Large intestine (tissue), 12 donors: ENCODE measurements at places on chromosomes 16 and 17. TPM values are rescaled to one million over a fixed set of nuclear protein-coding genes. Genes with fewer than 3 reads are reported as not detected.

Gene SYNGR2
- polyA plus RNA-seq = 156 TPM

Gene MYH11
- 401 TPM for polyA plus RNA-seq

- no peak overlapping the region for H3K27ac ChIP-seq
- no peaks in the 10 kb centered on the region for H3K4me1 ChIP-seq
- no peak overlapping the region for H3K4me3 ChIP-seq
- DNase-seq = no peak
- no peaks in the 10 kb centered on the region for H3K27me3 ChIP-seq
- no peaks in the 10 kb centered on the region for H3K36me3 ChIP-seq
These were observed 180.5 kb upstream of the TOX3 start for GRCh38 chr16:52727441-52727840.

Gene KRT33A
- polyA plus RNA-seq = not detected

DNA sequence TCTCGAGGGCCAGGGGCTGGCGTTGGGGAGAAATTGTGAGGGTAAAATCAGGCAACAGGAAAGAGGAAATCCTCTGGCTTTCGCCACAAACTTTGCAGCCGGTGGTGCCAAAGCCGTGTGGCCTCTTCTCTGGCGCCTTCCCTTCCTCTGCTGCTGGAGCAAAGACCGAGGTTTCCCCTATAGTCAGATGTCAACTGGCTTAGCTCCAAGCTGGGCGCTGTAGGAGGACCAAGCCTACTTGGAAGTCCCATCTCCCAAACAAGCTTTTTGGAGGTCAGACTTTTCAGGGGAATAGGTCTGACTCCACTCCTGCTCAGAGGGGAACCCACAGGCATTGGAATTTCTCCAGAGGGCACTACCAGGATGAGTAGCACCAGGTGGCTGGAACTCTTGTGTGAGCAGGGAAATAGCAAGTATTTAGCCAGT, 5.0 kb downstream of the IGFBP4 start:
- peaks cover 3% of the 10 kb centered on the region for H3K36me3 ChIP-seq
- peak overlapping the region; percentile 21 for H3K27ac ChIP-seq
- no peak overlapping the region for H3K4me3 ChIP-seq
- peaks cover 10% of the 10 kb centered on the region for H3K27me3 ChIP-seq
- DNase-seq = no peak
- peaks cover 40% of the 10 kb centered on the region for H3K4me1 ChIP-seq

Gene CTRL
- polyA plus RNA-seq = 0.87 TPM

Gene KRTAP9-9
- not detected for polyA plus RNA-seq

Gene PLA2G10
- 1.2 TPM for polyA plus RNA-seq

Gene IRX3
- 0.28 TPM for polyA plus RNA-seq

Gene TNK1
- 7.4 TPM for polyA plus RNA-seq

- peaks cover 29% of the 10 kb centered on the region for H3K4me1 ChIP-seq
- DNase-seq = peak; percentile 66
- peaks cover 3% of the 10 kb centered on the region for H3K27me3 ChIP-seq
- H3K36me3 ChIP-seq = no peaks in the 10 kb centered on the region
These were observed at the start of gene CDH16 for GRCh38 chr16:66918803-66919568. TSS of gene CDH16 (minus strand) at chr16:66918885. CDS start at chr16:66918065, 820 bp downstream.

- H3K27ac ChIP-seq = peak overlapping the region; percentile 23
- peaks cover 15% of the 10 kb centered on the region for H3K4me1 ChIP-seq
- peaks cover 34% of the 10 kb centered on the region for H3K27me3 ChIP-seq
These were observed 25.7 kb downstream of the MRC2 start for GRCh38 chr17:62653002-62653825.

DNA sequence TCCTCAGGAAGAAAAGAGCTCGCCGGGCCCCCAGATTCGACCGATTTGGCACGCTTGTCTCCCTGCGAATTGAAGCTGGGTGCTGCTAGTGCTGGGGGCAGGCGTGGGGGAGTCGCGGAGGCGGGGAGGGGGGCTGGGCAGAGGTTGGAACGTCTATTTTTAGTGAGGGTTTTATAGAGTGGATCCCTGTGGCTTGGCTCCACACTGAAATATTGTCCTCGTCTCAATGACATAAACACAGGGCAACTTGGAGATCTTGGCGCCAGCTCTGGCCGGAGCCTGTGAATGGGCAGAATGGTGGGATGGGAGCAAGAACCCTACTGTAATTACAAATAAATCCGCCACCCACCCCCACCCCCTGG, 15.7 kb upstream of the NOG start:
- peaks cover 32% of the 10 kb centered on the region for H3K27me3 ChIP-seq
- no peaks in the 10 kb centered on the region for H3K4me1 ChIP-seq
- DNase-seq = no peak
- H3K27ac ChIP-seq = no peak overlapping the region
- H3K36me3 ChIP-seq = no peaks in the 10 kb centered on the region
- no peak overlapping the region for H3K4me3 ChIP-seq

Gene KRTAP4-6
- not detected for polyA plus RNA-seq

DNA sequence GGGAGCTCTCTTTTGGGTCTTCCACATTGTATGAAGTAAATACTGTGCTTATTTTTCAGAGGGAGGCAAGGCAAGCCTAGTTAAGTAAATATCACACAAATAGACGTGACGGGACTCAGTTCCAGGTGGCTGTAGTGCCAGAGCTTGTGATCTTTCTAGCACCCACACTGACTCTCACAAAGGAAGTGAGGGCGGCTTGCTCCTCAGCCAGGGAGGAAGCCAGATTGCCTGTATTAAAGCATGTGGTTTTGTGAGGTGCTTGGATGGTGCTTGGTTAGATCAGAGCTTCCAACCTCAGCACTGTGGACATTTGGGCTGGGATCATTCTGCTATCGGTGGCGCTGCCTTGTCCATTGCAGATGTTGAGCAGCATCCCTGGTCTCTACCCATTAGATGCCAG, 80.1 kb downstream of the VAT1L start:
- H3K27me3 ChIP-seq = no peaks in the 10 kb centered on the region
- H3K36me3 ChIP-seq = no peaks in the 10 kb centered on the region
- no peak for DNase-seq
- H3K4me3 ChIP-seq = no peak overlapping the region
- H3K4me1 ChIP-seq = no peaks in the 10 kb centered on the region
- no peak overlapping the region for H3K27ac ChIP-seq

- peak overlapping the region; percentile 97 for H3K4me3 ChIP-seq
- no peaks in the 10 kb centered on the region for H3K27me3 ChIP-seq
- H3K27ac ChIP-seq = peak overlapping the region; percentile 88
- H3K36me3 ChIP-seq = peaks cover 22% of the 10 kb centered on the region
- DNase-seq = no peak
- peaks cover 8% of the 10 kb centered on the region for H3K4me1 ChIP-seq
These were observed 537 bp downstream of the PALB2 start for GRCh38 chr16:23640615-23640930.

- no peaks in the 10 kb centered on the region for H3K36me3 ChIP-seq
- H3K4me3 ChIP-seq = no peak overlapping the region
- no peak overlapping the region for H3K27ac ChIP-seq
- no peaks in the 10 kb centered on the region for H3K4me1 ChIP-seq
- H3K27me3 ChIP-seq = no peaks in the 10 kb centered on the region
- no peak for DNase-seq
These were observed 207.9 kb downstream of the SNX29 start for GRCh38 chr16:12184419-12184917.

Gene ADORA2B
- polyA plus RNA-seq = 4.4 TPM

DNA sequence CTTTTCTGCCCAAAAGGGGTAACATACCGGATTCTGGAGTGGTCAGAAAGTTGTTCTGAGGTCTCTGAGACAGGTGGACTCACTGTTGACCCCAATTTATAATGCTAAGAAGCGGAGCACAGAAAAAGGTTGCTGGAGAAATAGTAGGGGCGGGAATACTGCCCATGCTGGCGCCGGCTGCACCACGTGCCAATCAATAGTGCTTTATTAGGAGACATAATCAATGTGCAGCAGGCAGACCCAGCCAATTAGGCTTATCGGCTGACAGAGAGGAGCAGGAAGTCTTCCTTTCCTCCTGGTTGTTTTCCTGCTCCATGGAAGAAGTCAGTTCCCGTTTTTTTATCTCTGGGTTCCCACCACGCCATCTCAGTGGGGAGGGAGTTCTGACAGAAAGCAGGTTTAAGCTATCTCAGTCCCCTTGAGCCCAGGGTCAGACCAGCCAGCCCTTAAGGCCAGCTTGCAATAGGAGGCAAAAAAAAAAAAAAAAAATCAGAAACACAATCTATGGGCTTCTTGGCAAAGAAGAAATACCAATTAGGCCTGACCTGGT, 68.2 kb upstream of the IRX6 start:
- H3K27me3 ChIP-seq = no peaks in the 10 kb centered on the region
- no peak for DNase-seq
- no peaks in the 10 kb centered on the region for H3K36me3 ChIP-seq
- H3K4me1 ChIP-seq = no peaks in the 10 kb centered on the region
- no peak overlapping the region for H3K27ac ChIP-seq

DNA sequence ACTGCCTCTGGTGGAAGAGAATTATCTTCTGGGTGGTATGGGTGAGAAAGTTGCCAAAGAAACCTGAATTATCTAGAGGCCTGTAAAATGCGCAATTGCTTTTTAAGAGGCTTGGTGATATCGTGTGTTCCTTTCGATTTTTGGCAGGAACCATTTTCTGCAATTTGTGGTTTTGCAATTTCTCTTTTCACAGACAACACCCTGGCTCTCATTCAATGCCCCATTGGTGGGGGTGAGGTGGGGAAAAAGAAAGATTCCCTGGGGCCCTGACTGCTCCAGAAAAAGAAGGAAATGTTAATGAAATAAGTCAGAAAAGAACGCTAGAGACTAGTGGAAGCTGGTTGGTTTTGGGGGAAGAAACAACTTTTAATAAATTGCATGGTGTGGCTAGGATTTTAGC, 77.4 kb downstream of the ANKFN1 start:
- H3K27ac ChIP-seq = no peak overlapping the region
- no peaks in the 10 kb centered on the region for H3K4me1 ChIP-seq
- H3K36me3 ChIP-seq = no peaks in the 10 kb centered on the region
- no peak overlapping the region for H3K4me3 ChIP-seq
- H3K27me3 ChIP-seq = no peaks in the 10 kb centered on the region

Gene GRAPL
- polyA plus RNA-seq = 3.4 TPM

GRCh38 chr16:81997738-81998137, 13.5 kb downstream of the SDR42E1 start:
- no peak overlapping the region for H3K4me3 ChIP-seq
- H3K4me1 ChIP-seq = peaks cover 4% of the 10 kb centered on the region
- peaks cover 38% of the 10 kb centered on the region for H3K36me3 ChIP-seq
- peak; percentile 40 for DNase-seq

DNA sequence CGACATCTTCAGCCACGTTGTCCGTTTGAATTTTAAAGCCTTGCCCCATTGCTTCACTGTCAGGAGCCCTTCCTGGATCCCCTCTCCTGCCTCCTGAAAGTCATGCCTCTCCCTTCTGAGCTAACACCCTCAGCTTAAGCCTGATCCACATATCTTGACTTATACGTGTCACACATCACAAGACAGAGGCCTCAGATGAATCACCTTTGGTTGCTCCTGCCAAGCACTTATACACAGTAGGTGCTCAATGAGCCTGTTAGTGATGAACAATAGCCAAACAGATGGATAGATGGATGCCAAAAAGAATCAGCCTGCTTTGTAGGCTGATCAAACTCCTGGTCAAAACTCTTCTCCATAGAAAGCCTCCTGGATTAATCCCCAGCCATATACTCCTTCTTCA, 31.8 kb downstream of the PITPNM3 start:
- DNase-seq = no peak
- H3K4me3 ChIP-seq = no peak overlapping the region
- no peaks in the 10 kb centered on the region for H3K4me1 ChIP-seq
- no peak overlapping the region for H3K27ac ChIP-seq

DNA sequence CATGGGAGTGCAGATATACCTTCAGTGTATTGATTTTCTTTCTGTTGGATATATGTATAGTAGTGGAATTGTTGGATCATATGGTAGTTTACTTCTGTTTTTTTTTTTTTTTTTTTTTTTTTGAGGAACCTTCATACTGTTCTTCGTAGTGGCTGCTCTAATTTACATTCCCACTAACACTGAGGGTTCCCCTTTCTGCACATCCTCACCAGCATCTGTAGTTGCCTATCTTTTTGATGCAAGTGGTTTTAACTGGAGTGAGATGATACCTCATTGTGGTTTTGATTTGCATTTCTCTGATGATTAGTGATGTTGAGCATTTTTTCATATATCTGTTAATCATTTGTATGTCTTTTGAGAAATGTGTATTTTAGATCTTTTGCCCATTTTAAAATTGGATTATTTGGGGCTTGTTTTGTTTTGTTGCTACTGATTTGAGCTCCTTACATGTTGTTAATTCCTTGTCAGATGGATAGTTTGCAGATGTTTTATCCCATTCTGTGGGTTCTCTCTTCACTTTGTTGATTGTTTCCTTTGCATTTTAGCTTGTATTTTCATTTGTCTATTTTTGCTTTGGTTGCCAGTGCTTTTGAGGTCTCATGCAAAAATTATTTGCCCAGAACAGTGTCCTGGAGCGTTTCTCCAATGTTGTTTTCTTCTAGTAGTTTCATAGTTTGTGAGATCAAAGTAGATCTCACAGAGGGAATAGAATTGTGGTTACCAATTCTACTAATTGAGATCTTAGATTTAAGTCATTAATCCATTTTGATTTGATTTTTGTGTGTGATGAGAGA, 25.0 kb upstream of the BCAS3 start:
- DNase-seq = no peak
- H3K36me3 ChIP-seq = peaks cover 34% of the 10 kb centered on the region
- no peaks in the 10 kb centered on the region for H3K27me3 ChIP-seq
- H3K27ac ChIP-seq = no peak overlapping the region
- H3K4me1 ChIP-seq = no peaks in the 10 kb centered on the region

DNA sequence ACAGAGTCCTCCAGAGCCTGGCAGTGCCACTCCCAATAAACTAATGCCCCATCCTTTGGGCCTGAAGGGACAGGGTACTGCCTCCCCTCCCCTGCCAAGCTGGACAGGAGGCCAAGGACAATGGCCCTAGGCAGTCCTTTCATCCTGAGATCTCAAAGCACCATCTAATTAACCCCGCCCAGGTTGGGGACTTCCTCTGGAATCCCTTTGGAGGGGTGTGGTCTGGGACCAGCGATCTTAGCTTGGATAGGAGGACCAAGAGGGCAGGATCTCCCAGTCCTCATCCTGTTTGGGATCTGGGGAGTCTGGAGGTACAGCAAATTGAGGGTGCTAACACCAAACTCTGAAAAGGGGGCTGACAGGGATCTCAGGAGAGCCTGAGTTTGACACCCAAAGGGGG, 18.2 kb upstream of the SP6 start:
- no peak overlapping the region for H3K4me3 ChIP-seq
- H3K27me3 ChIP-seq = peaks cover 45% of the 10 kb centered on the region
- no peak overlapping the region for H3K27ac ChIP-seq
- no peak for DNase-seq
- H3K4me1 ChIP-seq = peaks cover 18% of the 10 kb centered on the region
- H3K36me3 ChIP-seq = no peaks in the 10 kb centered on the region

GRCh38 chr16:58048494-58049231, 23.1 kb downstream of the MMP15 start:
- DNase-seq = no peak
- no peak overlapping the region for H3K27ac ChIP-seq
- H3K36me3 ChIP-seq = peaks cover 21% of the 10 kb centered on the region
- peaks cover 3% of the 10 kb centered on the region for H3K4me1 ChIP-seq

DNA sequence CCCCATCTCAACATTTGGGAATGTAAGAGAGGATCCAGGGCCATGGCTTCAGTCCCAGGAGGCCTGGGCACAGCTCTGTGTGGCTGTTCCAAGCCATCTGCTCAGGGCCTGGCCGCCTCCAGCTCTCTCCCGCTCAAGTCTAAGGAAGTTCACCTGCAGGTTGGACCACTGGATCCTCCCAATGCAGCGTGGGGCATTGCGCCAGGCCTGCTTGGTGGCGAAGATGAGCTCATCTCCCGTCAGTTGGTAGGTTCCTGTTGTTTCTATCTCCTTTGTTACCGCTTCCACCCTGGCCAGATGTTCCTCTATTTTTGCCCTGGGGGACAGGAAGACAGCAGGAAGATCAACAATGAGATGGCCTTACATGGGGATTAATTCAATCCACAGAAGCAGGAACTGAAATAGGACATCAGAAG, 17.5 kb downstream of the NOS2 start:
- DNase-seq = no peak
- no peaks in the 10 kb centered on the region for H3K4me1 ChIP-seq
- H3K27ac ChIP-seq = no peak overlapping the region
